Caki2 (cell line): ENCODE measurements at places on chromosomes 7 and 10. TPM values are rescaled to one million over a fixed set of nuclear protein-coding genes. Genes with fewer than 3 reads are reported as not detected.

DNA sequence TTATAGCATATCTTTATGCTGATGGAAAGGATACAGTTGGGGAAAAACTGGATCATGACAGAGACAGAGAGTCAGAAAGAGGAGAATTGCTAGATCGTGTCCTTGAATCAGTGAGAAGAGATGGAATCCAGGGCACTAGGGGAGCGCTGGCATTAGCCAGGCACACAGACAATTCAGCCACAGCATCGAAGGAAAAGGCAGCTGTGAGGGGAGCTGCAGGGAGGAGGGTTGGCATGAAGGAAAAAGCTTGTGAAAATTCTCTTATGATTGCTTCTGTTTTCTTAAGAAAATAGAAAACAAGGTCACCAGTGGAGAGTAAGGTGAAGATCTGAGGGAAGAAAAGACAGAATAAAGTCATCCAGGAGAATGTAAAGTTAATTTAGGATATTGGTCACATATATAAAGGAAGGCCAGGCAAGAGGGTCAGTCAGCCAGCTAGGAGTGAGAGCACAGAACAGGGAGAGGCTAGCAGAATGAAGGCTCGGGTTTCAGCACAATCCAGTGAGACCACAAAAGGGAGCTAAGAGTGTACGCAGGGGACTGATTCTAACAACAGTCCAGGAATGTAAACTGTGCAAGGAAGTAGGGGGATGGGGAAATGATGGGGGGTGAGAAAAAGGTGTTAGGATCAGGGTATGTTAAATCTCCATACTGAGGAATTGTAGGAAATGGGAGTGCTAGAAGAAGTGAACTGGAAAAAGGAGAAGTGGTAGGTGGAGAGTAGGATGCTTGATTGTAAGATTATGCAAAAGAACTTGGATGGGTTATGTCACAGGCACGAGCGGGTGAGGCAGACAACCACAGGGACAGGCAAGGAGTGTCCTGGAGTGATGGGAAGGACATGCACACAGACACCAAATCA, 112.0 kb downstream of the RNF32 start:
- DNase-seq = no peak

GRCh38 chr10:48324580-48324979, 18.1 kb downstream of the MAPK8 start:
- no peak for DNase-seq

DNA sequence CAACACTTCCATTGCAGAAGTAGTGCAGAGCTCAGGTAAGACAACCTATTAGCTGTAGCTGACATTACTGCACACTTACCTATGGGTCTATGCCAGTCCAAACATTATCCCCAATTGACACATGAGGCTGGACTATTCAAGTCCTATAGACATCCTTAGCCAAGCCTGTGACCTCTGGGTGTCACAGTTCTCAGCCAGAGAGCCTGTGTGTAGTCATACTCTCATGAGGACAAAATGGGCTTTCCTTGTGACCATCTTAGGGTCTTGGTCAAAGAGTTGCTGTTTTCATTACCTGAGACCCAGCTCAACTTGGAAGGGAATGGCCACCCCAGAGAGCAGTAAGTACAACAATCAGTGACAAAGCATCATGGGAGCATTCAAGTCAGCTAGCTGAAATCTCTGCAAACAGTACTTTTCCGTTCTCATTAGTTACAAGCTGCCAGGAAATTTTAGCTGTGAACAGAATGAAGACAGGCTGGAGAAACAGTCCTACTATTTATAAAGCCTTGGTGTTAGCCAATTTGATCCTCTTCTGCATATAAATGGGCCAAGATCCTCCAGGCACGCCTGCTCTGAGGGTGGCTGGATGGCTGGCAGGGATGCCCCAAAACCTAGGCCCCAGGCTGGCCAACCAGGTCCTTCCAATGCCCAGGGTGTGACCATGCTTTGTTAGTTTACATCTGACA, 44.3 kb downstream of the NUDCD3 start:
- DNase-seq = no peak

- peak; percentile 93 for DNase-seq
Measured at GRCh38 chr10:117221156-117221711, 19.7 kb upstream of the SLC18A2 start.

GRCh38 chr7:78345293-78345911, 546.8 kb downstream of the PHTF2 start:
- DNase-seq = no peak

GRCh38 chr7:139583826-139584553, 60.5 kb downstream of the CLEC2L start:
- no peak for DNase-seq

Gene SEMA4G
- total RNA-seq = 0.96 and 6.6 TPM in 2 replicates

Gene TYW1
- 8.8 and 20.3 TPM in 2 replicates for total RNA-seq

Gene NUTM2D
- total RNA-seq = 2.1 and 3.2 TPM in 2 replicates

Gene OPALIN
- not detected in 2 replicates for total RNA-seq
